Stimulated activated CD4-positive, alpha-beta T cell treated with anti-CD3 and anti-CD28 coated beads, Interleukin-4, amount 100 ng/mL, for 24 hours (primary cell): ENCODE measurements at places on chromosomes 5 and 9.
A peak's percentile ranks its signal among the peaks of the same experiment; 100 is the strongest.

DNA sequence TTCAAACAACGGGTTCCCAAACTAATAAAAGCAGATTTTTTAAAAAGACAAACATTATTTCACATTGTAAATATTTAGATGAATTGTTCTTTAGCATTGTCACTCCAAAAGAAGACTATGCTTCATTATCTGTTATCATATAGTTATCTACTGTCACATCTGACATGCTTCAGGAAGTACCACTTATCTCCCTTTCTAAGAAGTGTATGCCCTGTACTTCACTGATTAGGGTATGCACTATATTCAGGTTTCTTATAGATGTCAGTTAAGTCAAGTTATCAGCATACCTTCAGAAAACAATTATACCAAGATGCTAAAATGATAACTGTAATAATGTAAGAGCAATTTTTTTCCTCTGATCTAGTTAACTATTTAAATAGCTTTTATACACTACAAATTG is 40.4 kb downstream of the LMBRD2 start:
- DNase-seq: no peak

- DNase-seq: no peak
Measured at GRCh38 chr9:95385521-95385920, 68.0 kb upstream of the FANCC start.

DNA sequence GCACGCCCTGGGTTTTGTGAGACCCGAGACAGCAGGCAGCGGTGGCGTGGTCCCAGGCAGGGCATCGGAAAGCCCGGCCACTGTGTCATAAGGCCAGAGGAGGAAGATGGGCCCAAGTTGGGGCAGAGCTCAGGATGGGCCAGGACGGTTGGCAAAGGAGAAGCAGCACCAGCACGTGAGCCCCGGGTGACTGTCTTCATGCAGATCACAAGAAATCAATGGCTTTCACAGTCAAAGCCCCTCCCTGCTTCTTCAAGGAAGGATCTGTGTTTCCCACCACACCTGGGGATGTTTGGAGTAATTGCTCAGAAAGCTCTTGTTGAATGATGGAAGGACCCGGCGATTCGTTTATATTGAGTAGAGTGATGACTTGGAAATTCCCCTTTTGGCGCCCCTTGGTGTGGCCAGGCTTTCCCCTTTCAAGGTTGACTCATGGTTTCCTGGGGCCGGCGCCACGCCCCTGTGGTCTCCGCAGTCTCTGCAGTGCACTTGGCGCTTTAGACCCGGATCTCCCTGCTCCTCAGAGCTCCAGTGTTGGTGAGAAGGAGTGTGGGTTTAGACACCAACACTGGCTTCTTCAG is 52.1 kb downstream of the IL31RA start:
- peak; percentile 69 for DNase-seq

- DNase-seq: no peak
Measured at GRCh38 chr5:138601444-138601843, 26.2 kb upstream of the HSPA9 start.

DNA sequence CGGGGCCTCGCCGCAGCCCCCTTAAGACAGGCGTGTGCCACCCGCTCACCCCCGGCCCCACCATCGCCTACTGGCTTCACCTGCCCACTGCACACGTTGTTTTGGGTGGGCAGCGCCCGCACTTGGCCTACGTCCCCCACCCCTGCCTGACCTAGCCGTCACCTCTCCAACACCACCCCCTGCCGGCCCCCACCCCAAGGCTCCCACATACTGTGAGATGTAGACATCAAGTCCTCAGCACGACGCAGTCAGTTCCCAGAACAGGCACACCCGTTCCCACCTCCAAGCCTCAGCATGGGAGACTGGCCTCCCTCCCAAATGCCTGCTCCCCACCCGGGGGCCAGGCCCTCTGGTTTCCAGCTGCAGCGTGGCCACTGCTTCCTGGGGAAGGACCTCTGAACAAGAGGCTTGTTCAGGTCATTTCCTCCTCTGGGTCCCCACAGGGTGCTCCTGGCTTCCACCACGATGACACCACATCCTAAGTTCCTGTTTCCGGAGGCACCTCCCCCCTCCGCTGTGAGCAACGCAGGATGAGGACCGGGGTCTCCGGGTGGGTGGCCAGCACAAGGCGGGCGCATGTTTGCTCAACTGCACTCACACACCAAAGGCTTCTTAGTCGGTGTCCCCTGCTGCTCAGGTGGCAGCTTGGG is 11.3 kb downstream of the DBN1 start:
- no peak for DNase-seq

DNA sequence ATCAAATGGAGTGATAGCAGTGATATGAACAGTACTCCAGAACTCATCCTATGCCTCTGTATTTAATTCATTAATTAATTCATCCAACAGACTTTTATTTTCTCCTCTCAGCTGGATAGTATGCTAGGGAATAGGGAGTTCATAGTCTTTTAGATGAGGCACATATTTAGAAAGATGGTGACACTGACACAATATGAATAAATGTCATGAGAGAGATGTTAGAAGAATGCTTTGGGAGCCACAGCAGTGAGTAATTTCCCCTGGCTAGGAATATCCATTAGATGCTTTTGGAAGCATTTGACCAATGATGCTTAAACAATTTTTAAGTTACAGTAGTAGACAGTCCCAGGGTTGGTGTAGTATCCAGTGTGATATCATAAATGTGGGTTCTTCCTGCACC is 428.7 kb upstream of the SGCD start:
- DNase-seq: no peak

DNA sequence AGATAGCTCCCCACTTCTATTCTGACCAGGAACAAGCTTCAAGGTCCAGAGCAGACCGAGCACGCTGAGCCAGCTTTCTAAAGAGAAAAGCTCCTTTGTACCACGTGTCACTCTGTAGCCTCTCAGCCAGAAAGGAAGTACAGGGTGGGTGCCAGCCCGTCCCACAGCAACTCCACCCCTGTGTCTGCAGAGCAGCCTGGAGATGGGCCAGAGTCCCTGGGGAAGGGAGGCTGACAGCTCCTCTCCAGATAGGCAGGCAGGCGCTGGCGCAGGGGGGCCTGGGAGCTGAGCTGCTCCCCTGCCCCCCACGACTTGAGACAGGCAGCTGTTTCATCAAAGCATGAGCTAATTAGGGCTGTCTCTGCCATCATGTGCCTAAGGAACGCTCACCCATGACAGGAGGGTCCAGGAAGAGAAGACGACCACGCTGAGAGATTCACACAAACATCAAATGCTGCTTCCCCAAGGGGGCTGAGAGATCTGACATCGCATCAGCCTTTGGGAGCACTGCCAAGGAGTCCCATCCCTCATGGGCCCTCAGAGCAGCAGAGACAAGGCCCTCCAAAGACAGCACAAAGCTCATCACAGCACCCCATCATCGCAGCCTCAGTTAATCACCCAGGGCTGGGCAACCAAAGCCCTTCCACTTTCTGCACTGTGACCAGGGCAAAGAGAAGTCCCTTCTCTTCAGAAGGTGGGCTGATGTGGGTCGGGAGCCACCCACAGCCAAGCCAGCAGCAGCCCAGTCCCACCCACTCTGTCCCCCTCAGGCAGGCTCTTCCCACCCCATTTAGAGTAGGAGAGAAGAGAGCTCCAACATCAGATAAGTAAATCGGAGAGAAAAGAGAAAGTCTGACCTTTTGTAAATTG is 78.5 kb upstream of the LRRTM2 start:
- DNase-seq: no peak

DNA sequence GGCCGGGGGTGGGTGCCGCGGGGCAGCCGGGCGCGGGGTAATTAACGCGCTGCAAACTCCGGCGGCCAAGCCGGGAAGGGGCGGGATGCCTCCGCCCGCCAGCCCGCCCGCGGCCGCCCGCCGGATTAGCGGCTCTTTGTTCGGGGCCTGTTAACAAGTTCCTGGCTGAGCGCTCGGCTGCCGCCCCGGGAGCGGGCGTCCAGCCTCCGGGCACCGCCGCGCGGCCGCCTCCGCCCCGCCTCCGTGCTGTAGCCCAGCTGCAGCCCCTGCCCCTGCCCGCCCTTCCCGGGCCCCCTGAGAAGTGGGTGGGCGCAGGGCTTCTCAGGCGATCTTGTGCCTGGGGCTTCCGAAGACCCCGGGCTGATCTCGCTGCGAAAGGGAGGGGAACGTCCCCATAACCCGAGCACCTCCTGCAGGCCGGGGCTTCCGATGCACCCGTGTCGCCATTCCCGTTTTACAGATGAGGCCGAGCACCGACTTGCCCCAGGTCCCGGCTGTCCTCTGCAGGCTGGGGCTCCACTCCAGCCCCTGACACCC is 7.5 kb downstream of the UNC5A start:
- peak; percentile 12 for DNase-seq

- DNase-seq: no peak
Measured at GRCh38 chr5:54785729-54786591, 199.4 kb downstream of the ESM1 start.

DNA sequence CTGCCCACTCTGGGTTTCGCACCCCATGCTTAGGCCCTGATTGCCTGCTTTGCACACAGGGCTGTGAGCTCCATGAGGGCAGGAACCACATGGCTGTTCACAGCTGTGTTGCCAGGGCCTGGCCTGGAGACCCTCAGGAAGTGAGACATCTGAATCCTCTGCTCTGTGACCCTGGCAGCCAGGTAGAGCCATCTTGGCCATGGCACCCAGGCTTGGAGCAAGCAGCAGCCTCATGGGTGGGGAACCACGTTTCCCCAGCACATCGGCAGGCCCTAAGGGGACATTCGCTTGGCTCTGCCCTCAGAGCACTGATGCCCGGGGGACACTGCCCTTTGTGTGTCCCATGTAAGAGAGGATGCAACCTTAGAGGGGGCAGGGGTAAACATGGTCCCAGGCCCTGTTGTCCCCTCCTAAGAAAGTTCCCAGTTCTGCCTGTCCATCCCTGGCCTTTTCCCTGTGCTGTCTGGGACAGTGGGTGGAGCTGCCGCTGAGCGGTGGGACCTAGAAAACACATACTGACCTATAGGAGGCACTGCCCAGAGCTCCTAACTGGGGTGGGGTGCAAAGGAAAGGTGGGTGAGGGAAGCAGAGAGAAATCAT is 144.1 kb upstream of the IER5L start:
- DNase-seq: no peak

GRCh38 chr5:56202483-56202882 is 30.6 kb downstream of the ANKRD55 start:
- DNase-seq: no peak

- no peak for DNase-seq
Measured at GRCh38 chr5:178115136-178115813, 1.9 kb downstream of the N4BP3 start.

GRCh38 chr5:129943936-129944335 is 39.7 kb downstream of the CHSY3 start:
- DNase-seq: no peak

GRCh38 chr5:148107608-148108007 is 43.8 kb downstream of the SPINK5 start:
- no peak for DNase-seq

- DNase-seq: no peak
Measured at GRCh38 chr5:10946050-10946449, 185.0 kb upstream of the DAP start.

DNA sequence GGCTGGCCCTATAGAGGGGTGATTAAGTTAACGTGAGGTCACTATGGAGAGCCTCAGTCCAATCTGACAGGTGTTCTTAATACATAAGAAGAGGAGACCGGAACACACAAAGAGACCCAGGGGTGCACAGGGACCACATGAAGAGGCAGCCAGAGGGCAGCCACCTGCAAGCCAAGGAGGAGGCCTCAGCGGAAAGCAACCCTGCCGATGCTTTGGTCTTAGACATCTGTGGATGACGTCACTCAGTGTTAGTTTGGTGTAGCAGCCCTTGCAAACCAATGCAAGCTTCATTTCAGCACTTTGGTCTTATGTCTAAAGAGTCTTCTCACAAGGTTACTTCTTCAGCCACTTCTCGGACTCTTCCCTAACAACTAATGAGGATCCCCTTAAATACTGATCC is 47.6 kb upstream of the GRHPR start:
- no peak for DNase-seq

DNA sequence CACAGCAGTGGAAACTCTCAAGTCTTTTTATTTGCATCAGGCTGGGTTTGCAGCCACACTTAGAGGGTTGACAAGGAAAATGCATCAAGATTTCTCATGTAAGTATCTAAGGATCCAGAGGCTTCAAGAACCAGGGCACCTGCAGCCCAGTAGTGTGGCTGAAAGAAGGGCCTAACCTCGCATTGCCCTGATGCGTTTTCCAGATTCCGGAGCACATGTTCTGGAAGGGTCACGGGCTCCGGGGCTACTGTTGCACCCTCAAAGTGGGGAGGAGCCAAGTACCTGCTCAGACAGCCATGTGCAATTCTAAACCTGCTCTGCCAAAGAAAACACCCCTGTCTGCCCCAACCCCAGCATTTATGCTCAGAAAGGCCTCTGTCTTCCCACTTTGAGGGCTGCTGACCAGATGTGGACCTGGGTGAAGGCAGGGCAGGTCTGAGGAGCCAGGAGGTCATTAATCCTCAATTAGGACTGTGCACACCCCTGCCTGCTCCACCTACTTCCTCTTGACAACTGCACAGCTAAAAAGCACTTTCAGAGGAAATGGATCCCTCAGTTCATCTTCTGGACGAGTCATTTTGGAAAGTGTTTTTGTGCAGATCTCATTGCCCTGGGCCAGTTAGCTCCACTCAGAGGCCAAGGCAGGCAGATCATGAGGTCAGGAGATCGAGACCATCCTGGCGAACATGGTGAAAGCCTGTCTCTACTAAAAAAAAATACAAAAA is 110.7 kb downstream of the SAXO1 start:
- no peak for DNase-seq

DNA sequence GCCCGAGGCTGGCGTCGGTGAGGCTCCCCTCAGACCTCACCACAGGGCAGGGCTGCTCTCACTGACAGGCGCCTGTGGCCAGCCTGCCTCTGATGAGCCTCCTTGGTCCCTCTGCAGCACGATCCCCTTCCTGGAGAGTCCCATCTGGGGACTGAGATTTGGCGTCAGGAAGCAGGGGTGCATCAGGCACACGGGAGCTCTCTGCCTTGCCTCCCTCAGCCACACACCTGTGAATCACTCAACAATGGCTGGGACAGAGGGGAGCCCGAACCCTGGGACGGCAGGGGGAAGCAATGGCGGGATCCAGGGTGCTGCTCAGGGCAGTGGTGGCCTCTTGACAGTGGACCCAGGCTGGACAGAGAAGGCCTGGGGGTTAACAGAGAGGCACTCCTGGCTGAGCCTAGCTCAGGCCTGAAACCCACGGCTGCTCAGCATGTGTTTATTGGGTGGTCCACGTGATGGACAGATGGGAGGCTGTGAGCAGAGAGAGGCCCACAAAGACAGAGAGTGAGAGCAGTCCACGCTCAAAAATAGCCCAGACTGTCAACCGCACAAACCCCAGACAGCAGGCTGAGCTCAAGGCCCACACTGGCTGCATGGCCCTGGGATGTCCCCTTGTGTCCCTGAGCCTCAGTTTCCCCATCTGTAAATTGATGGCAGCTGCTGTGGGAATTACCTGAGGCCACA is 11.9 kb downstream of the RASGEF1C start:
- no peak for DNase-seq

DNA sequence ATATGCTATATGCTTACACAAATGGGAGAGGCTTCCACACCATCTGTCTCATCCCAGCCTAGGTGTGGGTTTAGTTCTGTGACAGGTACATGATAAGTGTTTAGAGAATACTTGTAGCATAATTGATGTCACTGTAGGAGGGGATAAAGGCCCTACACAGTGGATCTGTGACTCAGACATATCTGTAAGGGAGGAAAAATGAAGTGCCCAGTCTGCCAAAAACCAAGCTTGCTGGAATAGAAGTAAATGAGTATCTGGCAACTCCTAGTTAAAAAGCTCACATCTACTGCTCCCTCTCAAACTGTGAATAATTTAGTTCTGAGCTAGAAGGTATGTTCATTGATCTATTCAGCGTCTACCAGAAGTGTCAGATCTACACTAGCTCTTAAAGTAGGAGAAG is 38.9 kb upstream of the FAM174A start:
- DNase-seq: no peak

GRCh38 chr9:70442328-70442848 is 27.9 kb upstream of the KLF9 start:
- no peak for DNase-seq

- DNase-seq: no peak
Measured at GRCh38 chr5:28281351-28281750, 1243.0 kb upstream of the CDH9 start.
